ENCODE measurements at places on chromosomes 4 and X. TPM values are rescaled to one million over a fixed set of nuclear protein-coding genes. Genes with fewer than 3 reads are reported as not detected.

DNA sequence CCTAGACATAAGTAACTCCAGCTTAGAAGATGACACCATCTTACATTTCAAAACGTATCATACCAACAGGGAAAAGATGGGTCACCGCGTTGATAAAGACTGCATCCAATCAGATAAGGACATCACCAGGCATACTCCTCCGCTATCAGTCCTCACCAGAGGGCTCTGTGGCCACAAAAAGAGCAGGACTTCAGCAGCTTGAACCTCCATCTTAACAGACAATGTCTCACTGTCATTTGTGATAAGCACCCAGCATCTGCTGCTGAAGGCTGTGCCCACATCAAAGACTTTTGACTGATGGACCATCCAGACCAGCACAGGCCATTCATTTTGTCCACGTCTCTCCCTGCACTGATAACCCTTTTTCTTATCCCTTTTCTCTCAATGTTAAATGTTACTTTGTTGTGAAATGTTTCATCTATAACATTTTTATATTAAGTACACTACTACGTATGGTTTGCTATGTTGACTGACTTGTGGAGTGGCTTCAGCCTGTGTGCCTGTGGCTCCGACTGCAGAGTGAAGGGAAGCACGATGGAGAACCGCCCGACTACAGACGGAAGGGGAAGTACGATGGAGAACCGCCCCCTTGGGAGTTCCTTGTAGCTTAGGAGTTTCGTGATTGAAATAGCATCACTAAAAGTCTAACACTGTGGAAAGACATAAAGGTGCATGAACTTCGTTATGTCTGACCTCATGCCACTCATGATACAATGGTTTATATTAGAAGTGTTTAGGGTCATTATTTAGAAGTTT is 595.4 kb upstream of the AGA start:
- no peak for DNase-seq

GRCh38 chr4:138658518-138658917 is 357.1 kb upstream of the NOCT start:
- DNase-seq: no peak

- DNase-seq: no peak
Observed at GRCh38 chr4:155544547-155544946, 122.1 kb upstream of the GUCY1A1 start.

DNA sequence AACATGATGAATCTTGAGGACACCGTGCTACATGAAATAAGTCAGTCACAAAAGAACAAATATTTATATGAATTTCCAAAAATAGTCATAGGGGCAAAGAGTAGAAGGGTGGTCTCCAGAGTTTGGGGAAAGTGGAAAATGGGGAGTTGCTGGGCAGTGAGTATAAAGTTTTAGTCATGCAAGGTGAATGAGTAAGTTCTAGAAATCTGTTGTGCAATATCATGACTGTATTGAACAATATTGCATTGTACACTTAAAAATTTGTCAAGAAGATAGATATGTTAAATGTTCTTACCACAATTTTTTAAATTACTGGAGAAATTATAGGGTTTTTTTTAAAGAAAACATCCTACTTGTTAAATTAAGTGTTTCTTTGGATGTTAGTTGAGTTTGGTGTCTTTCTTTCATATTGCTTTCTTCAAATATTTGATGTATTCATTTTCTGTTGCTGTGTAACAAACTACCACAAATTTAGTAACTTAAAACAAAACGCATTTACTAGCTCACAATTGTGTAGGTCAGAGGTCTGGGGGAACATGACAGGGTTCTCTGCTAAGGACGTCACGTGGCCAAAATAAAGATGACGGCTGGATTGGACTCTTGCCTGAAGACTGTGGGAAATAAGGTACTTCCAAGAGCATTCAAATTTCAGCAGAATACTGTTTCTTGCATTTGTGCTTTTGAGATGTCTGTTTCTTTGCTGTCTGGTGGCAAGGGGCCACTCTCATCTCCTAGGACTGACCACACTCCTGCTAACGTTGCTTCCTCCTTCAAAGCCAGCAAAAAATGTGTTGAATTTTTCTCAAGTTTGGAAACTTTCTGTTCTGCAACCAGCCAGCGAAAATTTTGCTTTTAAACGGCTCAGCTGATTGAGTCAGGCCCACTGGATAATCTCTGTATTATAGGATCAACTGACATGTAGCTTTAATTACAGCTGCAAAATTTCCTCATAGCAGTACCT is 76.7 kb downstream of the CPEB2 start:
- no peak for DNase-seq

DNA sequence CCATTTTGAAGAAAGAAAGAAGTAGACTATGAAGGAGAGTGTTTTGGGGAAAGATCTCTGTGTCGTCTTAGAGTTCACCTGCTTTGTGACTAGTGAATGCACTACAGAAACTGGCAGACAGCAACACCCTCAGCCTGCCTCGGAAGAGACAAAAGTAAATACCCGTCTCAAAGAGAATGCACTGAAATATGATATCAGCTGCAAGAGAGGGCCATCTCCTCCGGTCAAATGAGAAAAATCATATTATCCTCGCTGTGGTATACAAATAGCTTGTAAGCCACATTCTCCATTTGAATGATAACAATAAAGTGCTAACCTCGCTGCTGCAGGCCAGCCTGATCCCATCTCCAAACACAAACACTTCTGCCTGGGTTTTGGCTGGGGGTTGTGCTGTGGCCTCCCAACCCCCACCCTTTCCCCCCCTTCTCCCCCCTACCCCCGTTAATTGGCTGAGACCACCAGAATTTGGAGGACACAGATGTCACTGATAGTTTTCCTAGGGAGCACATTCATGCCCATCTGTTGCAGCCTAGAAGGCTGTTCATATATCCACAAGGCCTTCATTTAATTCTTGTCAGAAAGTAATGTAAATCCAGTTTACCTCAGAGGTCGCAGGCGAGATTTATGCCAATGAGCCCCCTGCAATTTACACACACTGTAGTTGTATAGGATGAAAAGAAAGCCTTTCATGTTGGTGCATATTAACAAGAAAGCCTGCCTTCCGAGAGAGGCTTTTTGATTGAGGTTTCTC is 46.3 kb downstream of the ALPK1 start:
- DNase-seq: no peak

GRCh38 chr4:76836860-76837562 is 60.9 kb downstream of the SOWAHB start:
- no peak for DNase-seq

- no peak for DNase-seq
Observed at GRCh38 chr4:134911941-134912340, 710.4 kb upstream of the PABPC4L start.

GRCh38 chr4:177632481-177632880 is 190.2 kb upstream of the AGA start:
- DNase-seq: no peak

DNA sequence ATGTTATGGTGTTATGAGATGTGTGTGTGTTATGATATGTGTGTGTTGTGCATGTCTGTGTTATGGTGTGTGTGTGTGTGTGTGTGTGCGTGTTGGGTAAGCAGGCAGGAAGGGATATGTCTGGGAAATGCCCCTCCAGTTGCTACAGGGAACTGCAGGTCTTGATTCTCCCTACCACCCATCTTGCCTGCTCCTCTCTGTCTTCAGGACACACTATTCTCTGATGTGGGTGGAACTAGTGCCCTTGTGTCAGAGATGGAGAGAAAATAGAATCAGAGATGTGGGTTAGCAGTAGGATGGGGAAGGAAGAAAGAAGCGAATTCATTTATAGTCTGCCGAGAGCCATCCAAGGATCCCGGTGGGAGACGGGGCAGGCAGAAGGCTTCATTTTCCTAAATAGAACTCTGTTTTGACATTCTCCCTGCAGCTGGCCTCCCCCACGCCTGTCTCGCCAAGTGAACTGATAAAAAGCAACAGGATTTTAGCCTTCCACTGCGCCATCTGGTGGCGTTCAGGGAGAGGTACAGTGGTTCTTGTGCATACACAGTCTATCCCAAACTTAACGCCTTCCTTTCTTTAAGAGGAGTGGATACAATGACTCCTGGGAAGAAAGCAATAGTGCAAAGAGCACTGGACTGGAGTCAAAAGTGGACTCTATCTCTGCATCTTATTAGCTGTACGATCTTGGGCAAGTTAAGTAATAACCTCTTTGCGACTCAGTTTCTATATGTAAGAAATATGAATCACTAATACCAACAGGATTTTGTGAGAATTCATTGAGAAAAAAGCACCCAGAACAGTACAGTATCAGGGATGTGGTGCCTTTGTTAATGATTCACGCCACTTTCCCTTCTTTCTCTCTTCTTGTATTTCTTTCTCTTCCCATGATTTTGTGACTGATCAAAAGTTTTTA is 14.1 kb upstream of the MGST2 start:
- peak; percentile 77 for DNase-seq

GRCh38 chrX:47244676-47245075 is 11.9 kb downstream of the USP11 start:
- no peak for DNase-seq

DNA sequence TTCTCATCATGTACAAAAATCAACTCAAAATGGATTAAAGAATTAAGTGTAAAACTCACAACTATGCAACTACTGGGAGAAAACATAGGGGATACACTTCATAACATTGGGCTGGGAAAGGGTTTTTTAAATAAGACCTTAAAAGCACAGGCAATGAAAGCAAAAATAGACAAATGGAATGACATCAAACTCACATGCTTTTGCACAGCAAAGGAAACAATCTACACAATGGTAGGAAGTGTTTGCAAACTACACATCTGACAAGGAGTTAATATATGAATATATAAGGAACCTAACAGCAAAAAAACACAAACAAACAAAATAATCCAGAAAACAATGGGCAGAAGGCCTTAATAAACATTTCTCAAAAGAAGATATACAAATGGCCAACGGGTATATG is 57.9 kb downstream of the FREM3 start:
- no peak for DNase-seq

DNA sequence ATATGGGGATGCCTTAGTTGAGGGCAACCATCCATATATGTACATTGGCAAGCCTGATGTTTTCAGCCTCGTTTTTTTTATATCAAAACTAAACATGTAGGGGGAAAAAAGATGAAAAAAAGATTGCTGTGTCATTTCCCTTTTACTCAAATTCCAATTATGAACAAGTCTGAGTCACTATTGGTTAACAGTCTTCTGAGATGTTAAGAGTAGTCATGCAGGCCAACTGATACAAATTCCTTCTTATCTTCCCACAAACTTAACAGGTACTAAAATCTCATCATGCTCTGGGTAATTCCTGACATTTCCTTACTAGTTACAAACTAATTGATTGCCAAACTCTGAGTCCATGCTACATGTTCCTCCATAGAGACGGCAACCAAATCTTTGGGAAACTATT is 222.1 kb downstream of the FRMPD4 start:
- no peak for DNase-seq

DNA sequence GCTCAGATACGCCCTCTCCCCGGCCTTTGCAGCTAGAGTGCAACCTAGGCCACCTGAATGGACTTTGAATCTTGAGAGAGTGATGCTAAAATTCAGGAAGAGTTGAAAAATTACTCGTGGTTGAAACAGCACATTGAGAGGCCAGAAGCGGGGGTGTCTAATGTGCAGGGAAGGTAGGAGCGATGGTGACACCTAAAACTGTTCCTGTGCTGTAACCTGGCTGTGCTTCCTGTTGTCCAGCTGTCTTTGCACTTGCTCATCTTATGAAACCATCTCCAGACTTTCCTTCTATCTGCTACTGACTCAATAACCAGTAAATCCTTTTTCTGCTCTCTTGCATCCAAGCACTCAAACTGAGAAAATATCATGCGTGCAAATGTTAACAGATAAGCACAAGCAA is 106.4 kb upstream of the RPS6KA3 start:
- DNase-seq: no peak

DNA sequence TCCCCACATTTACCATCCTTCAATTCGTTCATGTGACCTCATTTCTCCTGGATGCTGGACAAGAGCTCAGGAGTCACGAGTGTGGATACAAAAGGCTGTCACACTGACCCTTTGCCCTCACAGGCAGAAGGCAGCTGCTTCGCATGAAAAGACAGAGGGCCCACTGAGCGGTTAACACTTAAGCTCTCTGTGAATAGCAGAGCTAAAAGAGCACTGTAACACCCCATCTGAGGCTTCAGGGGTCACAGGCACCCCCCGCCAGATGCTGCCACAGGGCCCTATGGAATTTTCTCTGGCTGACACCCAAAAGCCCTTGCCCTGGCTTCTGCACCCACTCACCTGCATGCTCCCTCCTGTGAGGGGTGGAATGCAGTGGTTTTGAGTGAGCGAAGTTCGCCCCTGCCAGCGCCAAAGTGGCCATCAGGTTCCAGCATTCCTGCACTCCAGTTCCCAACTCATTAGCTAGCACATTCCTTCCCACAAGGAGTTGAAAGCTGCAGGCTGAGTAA is 360.9 kb downstream of the PPP3CA start:
- no peak for DNase-seq

DNA sequence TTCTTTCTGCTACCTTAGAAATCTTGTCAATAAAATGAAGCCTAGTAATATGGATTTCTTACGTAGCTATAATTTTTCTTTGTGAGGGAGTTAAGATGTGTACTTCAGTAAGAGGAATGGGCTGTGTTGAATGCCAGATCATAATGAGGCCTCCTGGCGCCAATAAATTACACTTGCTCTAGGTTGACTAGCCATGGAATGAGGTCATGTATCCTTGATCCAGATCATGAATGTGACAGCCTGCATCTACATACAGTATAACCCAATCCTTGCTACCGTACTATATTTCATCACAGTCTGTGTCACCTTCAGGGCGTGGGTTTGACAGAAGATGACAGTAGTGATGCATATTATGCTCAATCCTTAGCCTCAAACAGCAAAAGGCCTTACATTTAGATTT is 36.2 kb downstream of the NHS start:
- no peak for DNase-seq

DNA sequence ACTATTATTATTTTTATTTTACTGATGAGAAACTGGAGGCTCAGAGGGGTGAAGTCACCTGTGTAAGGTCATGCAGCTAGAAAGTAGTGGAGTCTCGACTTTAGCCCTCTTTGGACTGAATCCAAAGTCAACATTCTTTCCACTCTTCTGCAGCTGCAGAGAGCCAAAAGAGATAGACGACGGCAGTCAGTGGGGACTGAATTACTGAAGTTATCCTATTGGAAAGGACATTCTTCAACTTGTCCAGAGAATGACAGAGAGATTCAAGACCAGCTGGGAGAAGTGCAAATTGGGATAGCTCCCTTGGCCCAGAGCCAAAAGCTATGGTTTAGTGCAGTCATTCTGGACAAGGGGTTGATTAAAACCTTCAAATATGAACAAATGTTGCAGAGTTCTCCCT is 42.5 kb downstream of the VGLL1 start:
- peak; percentile 46 for DNase-seq

The PNMA6F gene
- polyA plus RNA-seq: not detected

The ETDA gene
- polyA plus RNA-seq: not detected

The TSPAN6 gene
- 9.8 TPM for polyA plus RNA-seq

The LANCL3 gene
- 0.22 TPM for polyA plus RNA-seq

The LSM6 gene
- polyA plus RNA-seq: 75.8 TPM

The C4orf36 gene
- not detected for polyA plus RNA-seq

The SYN1 gene
- polyA plus RNA-seq: 3.0 TPM

The MAGEA4 gene
- not detected for polyA plus RNA-seq

The CT55 gene
- polyA plus RNA-seq: not detected

The MAGEA10 gene
- polyA plus RNA-seq: not detected

The SLC6A14 gene
- 0.16 TPM for polyA plus RNA-seq

The HTR2C gene
- polyA plus RNA-seq: not detected
